Muscle of arm (tissue), 14 donors: ENCODE measurements at places on chromosomes 12 and 14.

GRCh38 chr14:74927225-74927624 lies 4.2 kb upstream of the RPS6KL1 start:
- no peak for DNase-seq

DNA sequence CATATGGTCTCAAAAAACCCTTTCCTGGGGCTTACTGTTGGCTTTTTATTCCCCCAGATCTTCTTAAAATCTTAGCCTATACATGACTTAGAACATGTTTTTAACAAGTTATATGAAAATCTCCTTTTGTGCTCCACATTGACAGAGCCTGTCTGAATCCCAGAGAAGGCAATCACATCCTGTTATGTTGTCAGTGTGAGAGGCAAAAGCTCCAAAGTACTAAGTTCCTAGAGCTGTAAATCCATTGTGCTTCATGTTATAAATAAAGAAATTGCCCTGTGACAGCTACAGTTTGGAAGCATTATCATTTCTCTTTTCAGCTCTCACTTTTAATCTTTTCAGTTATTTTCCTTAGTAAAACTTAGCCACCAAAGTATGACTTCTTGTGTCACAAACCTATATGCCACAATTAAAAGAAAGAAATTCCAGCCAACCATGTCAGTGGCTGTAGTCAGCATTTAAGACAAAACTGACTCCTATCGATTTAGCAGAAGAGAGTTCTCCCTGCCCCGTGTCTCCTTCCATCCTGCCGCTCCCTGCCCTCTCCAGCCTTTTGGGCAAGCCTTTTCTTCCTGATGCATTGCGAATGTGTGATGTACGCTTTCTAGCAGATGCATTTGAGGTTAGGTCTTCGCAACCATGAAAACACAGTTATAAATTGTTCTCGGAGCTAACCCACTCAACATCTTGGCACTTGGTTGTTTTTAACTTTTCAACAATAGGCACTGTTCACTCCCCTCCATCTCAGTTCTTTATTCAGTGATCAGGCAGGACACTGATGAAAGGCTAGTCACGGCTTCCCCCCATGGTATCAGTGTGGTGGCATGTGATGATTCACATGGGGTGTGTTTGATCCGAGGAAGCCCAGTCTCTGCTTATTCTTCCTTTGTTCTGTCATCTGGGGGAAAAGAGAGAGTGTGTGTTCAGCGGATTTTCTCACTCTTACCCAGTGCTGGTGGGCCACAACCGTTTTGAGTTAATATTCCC lies 143.5 kb downstream of the SSPN start:
- no peak for DNase-seq

DNA sequence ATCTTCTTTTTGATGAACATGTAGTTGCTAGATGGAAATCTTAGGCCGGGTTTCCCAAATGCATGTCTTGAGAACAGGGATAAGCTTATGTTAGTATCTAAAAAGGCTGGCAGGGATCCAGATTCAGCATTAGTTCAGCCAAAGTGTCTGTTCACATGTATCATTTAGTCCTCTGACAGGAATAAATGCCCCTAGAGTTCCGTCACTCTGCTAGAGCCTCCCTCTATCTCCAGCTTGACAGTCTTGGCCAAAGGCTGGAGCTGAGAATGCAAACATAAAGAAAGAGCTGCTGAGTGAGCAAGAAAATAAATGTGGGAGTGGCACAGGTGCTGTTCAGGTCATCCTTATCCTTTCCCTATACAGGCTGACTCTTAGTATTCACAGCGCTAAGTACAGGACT lies 13.8 kb upstream of the NELL2 start:
- no peak for DNase-seq

GRCh38 chr12:53670308-53670707 lies 5.6 kb downstream of the ATP5MC2 start:
- no peak for DNase-seq
